Stimulated activated CD8-positive, alpha-beta memory T cell treated with anti-CD3 and anti-CD28 coated beads, Interleukin-2, amount 100 ng/mL, for 1 hour (primary cell): ENCODE measurements at places on chromosomes 4 and X.

DNA sequence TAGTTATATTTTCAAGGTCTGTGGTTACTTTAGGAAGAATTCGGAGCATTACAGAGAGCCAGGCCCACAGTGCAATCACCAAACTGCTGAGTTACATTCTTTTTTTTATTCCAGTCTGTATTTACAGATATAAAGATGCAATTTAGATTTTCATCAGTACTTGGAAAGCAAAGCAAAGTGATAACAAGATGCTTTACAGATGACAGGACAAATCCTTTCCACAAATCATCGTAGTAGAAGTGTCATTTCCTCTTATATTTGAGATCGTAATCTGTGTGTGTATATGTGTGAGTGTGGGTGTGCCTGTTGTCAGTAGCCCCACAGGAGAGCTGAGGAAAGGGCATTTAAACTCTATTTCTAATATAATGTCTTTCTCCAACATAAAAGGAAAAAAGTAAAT is 1893.7 kb downstream of the STIM2 start:
- DNase-seq = no peak

- DNase-seq = no peak
Observed at GRCh38 chrX:37872303-37872655, 24.9 kb upstream of the DYNLT3 start.

GRCh38 chr4:73777612-73778011 is 37.2 kb downstream of the CXCL8 start:
- DNase-seq = no peak

GRCh38 chr4:74934888-74935287 is 2.0 kb downstream of the PARM1 start:
- DNase-seq = no peak

DNA sequence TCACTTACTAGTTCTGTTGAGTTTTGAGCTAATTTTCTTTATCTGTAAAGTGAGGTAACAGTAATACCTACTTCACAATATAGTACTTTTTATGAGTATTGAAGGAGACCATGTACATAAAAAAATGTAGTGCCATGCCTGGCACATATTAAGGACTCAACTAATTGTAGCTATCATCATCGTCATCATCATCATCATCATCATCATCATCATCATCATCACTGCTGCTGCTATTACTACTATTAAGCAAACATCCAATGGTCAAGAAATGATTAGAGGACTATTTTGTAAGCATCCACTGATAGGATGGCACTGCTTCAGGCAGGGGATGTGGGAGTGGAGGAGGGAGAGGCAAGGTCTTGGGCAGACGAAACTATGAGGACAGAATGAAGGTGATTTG is 47.4 kb upstream of the GPR101 start:
- no peak for DNase-seq

DNA sequence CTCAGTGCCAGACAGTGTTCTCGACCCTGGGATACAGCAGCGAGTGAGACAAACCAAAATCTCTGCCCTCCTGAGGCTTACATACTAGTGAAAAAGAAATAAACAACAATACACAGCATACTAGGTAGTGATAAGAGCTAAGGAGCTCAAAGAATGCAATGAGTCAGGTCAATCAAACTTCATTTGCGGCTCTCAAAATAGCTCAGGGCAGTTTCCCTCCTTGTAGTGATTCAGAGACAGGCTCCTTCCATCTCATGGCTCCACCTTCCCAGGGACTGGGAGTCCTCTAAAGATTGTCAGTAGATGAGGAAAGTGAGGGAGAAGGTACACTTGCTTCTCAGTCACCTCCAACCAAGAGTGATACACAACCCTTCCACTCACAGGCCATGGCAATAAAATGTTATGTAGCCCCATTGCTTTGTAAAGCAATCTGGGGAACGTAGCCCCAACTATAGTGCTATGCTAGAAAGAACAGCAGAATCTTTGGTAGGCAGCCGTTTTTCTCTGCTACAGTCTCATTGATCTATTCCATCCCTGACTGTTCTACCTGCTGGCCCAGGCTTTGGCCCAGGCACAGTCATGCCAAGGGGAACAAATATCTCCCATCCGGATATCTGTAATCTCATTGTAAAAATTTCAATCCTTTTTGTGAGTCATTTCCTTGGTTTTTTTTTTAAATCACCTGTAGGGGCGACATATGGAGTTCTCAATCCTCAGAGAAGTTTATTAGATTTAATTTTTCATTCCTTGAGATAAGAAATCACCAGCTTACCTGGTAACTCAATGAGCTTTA is 183.1 kb upstream of the S100G start:
- no peak for DNase-seq

- no peak for DNase-seq
Observed at GRCh38 chr4:183876268-183876934, 28.7 kb upstream of the STOX2 start.
